ENCODE measurements at places on chromosomes 2 and 18.

GRCh38 chr2:52857722-52858121 is 909.9 kb upstream of the CHAC2 start:
- DNase-seq = no peak

GRCh38 chr2:99336804-99337112 is 431 bp upstream of the EIF5B start:
- no peak for DNase-seq

- DNase-seq = no peak
These were observed 420.1 kb downstream of the LRP1B start for GRCh38 chr2:141710589-141711239.

DNA sequence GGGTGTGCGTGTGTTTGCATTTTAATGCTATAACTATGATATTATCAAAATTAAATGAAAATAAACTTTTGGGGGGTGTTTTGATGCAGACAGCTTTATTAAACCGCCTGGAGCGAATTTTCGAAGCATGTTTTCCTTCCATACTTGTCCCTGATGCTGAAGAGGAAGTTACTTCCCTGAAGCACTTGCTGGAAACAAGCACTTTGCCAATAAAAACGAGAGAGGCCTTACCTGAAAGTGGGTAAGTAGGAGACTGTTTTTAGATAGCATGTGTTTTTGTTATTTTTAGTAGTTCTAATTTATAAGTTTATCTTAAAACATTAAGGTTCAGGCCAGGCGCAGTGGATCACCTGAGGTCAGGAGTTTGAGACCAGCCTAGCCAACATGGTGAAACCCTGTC is 43.3 kb downstream of the AFTPH start:
- no peak for DNase-seq

DNA sequence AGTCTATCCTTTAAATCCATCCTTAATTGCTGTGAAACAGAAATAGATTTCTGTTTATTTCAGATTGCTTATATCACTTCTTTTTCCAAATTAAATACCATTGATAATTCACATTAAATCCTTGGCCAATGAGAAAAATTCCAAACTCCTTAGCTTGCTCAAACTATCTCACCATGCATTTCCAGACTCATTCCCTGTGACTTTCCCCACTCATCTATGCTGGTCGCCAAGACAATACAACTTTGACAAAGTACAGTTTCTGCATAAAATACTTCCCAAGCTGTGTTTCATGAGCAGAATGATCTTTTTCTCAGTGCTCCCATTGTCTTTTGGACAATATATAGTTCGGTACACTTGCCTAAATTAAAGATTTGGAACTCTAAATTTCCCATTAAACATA is 575.6 kb downstream of the CPS1 start:
- DNase-seq = no peak
